Cortex of kidney (tissue), 1 donor: ENCODE measurements at places on chromosomes 7 and 10.

GRCh38 chr7:28592861-28593260 is 180.5 kb downstream of the CREB5 start:
- DNase-seq, result no peak

DNA sequence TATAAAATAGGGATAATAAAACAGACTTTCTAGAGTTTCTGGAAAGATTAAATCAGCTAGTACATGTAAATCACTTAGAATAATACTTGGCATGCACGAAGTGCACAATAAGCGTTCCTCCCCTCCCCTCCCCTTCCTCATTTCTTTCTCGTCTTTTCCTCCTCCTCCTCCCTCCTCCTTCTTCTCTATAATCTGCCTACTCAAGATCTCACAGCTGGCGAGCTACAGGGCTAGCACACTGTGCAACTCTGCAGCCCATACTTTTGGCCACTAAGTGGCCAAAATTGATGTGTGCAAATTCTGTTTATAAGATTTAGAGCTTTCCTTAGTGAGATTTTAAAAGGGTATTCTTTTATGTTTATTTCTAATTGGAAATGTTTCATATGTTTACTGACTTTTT is 565.3 kb downstream of the PHTF2 start:
- no peak for DNase-seq

DNA sequence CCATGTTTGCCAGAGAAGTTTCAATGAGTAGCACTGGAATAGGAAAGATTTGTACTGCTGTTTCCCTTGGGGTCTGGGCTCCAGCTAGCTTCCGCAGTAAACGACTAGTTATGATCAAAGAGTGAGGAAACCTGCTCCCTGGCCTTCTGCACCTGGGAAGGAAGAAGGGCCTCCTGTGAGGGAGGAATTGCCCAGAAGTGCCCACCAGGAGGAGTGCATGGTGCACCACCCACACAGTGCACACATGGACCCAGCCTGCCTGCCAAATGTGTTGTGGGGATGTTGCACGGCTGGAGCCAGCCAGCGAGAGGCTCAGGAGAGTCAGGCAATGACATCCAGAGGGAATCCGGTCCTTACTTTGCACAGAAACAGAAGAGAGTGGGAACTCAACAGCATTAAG is 27.0 kb upstream of the FAM107B start:
- DNase-seq, result no peak

DNA sequence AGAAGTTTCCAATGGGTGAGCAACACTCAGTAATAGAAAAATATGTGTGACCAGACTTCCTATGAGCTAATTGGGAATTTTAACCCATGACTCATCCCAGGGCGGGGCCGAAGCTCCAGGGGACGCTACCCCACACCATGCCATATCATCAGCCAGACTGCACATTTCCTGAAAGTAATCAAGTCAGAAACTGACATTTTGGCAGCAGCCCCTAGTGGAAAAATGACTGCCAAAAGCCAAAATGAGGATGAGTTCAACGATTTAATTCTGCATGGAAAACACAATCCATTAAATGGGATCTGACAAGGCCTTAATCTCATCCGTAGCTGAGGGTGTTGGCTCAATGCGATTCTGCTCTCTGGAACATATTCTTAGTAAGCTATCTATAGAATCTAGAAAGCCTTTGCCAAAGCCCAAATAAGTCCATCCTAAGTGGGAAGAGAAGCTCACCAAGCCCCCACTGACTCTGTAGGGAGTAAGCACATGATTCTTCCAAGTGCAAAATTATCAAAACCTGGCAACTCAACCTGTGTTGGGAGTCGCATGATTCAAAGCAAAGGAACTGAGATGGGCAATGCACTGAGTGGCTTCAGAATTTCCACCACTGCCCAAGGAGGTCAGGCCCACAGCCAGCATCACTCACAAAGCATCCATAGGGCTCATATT is 93.1 kb upstream of the PDE1C start:
- DNase-seq, result no peak

GRCh38 chr10:108783897-108784296 is 1139.4 kb downstream of the XPNPEP1 start:
- DNase-seq, result no peak
